ENCODE measurements at places on chromosomes 5 and 9. TPM values are rescaled to one million over a fixed set of nuclear protein-coding genes. Genes with fewer than 3 reads are reported as not detected.

DNA sequence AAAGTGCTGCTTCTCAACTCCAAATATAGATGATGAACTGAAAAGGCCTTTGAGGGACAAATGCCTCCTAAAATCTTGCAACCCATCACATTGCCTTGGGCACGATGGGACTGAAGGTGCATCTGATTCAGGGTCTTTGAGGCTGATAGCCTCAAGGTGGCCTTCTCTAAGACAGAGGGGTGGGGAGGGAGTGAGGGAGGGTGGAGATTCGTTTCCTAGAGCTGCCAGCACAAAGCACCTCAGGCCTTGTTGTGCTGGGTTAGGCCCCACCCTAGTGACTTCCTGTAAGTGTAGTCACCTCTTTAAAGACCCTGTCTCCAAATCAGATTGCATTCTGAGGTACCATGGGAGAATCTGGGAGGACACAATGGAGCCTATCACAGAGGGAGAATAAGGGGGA lies 57.1 kb downstream of the BARX1 start:
- DNase-seq, result no peak
- no peaks in the 10 kb centered on the region for H3K27me3 ChIP-seq
- no peak overlapping the region for H3K4me3 ChIP-seq

GRCh38 chr9:137671196-137671538 lies 52.4 kb downstream of the EHMT1 start:
- H3K36me3 ChIP-seq, result peaks cover 23% of the 10 kb centered on the region
- no peak overlapping the region for H3K4me3 ChIP-seq
- H3K4me1 ChIP-seq, result peaks cover 15% of the 10 kb centered on the region
- no peak overlapping the region for H3K27ac ChIP-seq

- H3K4me3 ChIP-seq, result peak overlapping the region; percentile 98
- H3K27ac ChIP-seq, result peak overlapping the region; percentile 96
- H3K27me3 ChIP-seq, result no peaks in the 10 kb centered on the region
- peaks cover 34% of the 10 kb centered on the region for H3K4me1 ChIP-seq
- peaks cover 50% of the 10 kb centered on the region for H3K36me3 ChIP-seq
Measured at GRCh38 chr9:124414612-124415011, 630 bp downstream of the PSMB7 start.

GRCh38 chr9:115877852-115878438 lies 275.6 kb upstream of the PAPPA start:
- H3K36me3 ChIP-seq, result no peaks in the 10 kb centered on the region
- H3K4me3 ChIP-seq, result no peak overlapping the region
- no peaks in the 10 kb centered on the region for H3K27me3 ChIP-seq
- no peaks in the 10 kb centered on the region for H3K4me1 ChIP-seq
- H3K27ac ChIP-seq, result no peak overlapping the region

- no peak within 1 kb of the TSS for H3K27ac ChIP-seq
- H3K4me3 ChIP-seq, result peak within 1 kb of the TSS; percentile 73
- H3K36me3 ChIP-seq, result no peaks in the 10 kb centered on the region
- H3K4me1 ChIP-seq, result peaks cover 13% of the 10 kb centered on the region
- no peak for DNase-seq
Measured at GRCh38 chr9:97501177-97501971, at the start of gene TMOD1. TMOD1 (plus strand) TSS chr9:97501666; CDS start chr9:97524189, 22,523 bp downstream.

- no peak overlapping the region for H3K27ac ChIP-seq
- H3K4me3 ChIP-seq, result no peak overlapping the region
- H3K36me3 ChIP-seq, result no peaks in the 10 kb centered on the region
- peaks cover 1% of the 10 kb centered on the region for H3K4me1 ChIP-seq
Measured at GRCh38 chr9:34139477-34140146, 13.1 kb upstream of the DCAF12 start.

The TAF11L10 gene
- not detected for total RNA-seq
